ENCODE measurements at places on chromosomes 2 and 18. TPM values are rescaled to one million over a fixed set of nuclear protein-coding genes. Genes with fewer than 3 reads are reported as not detected.

GRCh38 chr2:64681479-64681967 lies 27.8 kb upstream of the SERTAD2 start:
- H3K36me3 ChIP-seq = no peaks in the 10 kb centered on the region
- no peak overlapping the region for H3K27ac ChIP-seq
- no peaks in the 10 kb centered on the region for H3K27me3 ChIP-seq
- no peak overlapping the region for H3K4me3 ChIP-seq

The TUBA4B gene
- total RNA-seq = not detected

- H3K27ac ChIP-seq = no peak overlapping the region
- no peaks in the 10 kb centered on the region for H3K27me3 ChIP-seq
- no peaks in the 10 kb centered on the region for H3K4me1 ChIP-seq
- H3K4me3 ChIP-seq = no peak overlapping the region
- H3K36me3 ChIP-seq = no peaks in the 10 kb centered on the region
These were observed 780.4 kb upstream of the NRXN1 start for GRCh38 chr2:51812138-51812866.

- H3K4me3 ChIP-seq = no peak overlapping the region
- no peak for DNase-seq
- peaks cover 12% of the 10 kb centered on the region for H3K4me1 ChIP-seq
- H3K27ac ChIP-seq = no peak overlapping the region
- H3K27me3 ChIP-seq = no peaks in the 10 kb centered on the region
- H3K36me3 ChIP-seq = no peaks in the 10 kb centered on the region
These were observed 100.3 kb upstream of the NEDD4L start for GRCh38 chr18:57943723-57944122.

DNA sequence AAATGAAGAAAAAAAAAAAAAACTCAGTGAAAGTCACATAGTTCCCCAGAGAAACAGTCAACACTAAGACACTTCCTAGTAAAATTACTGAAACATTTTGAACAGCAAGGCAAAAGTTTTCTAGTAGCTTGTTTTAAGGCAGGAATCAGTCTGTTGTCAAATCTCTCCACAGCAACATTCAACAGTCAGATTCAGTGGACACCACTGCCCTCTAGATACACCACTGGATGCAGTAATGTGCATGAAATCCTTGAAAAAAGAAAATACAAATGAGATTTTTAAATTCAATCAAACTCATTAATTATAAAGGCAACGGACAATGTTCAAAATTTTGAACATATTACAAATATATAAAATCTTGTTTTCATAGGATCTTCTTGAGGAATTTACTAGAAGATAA lies 46.4 kb downstream of the GRB14 start:
- no peak overlapping the region for H3K27ac ChIP-seq
- H3K27me3 ChIP-seq = no peaks in the 10 kb centered on the region
- H3K36me3 ChIP-seq = no peaks in the 10 kb centered on the region
- H3K4me1 ChIP-seq = no peaks in the 10 kb centered on the region
- DNase-seq = no peak

The VIL1 gene
- total RNA-seq = not detected

The SPEG gene
- total RNA-seq = 92.9 TPM

DNA sequence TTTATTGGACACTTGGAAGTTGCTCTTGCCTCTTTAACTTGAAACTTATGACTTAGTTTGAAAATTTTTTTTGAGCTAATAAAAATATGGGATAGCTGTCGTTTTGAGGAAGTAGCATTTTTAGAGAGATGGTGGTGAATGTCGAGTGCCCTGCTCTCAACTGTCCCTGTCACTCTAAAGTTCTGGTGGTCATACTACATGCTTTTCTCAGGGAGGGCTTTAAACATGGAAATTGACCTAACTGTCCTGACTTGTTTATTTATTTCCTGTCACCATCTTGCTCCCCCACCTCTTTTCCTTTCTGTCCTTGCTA lies 16.0 kb downstream of the CEP192 start:
- H3K27me3 ChIP-seq = no peaks in the 10 kb centered on the region
- DNase-seq = no peak
- H3K4me1 ChIP-seq = peaks cover 2% of the 10 kb centered on the region
- no peaks in the 10 kb centered on the region for H3K36me3 ChIP-seq
- no peak overlapping the region for H3K4me3 ChIP-seq

The FBXO48 gene
- total RNA-seq = 0.81 TPM

The HOXD10 gene
- not detected for total RNA-seq

DNA sequence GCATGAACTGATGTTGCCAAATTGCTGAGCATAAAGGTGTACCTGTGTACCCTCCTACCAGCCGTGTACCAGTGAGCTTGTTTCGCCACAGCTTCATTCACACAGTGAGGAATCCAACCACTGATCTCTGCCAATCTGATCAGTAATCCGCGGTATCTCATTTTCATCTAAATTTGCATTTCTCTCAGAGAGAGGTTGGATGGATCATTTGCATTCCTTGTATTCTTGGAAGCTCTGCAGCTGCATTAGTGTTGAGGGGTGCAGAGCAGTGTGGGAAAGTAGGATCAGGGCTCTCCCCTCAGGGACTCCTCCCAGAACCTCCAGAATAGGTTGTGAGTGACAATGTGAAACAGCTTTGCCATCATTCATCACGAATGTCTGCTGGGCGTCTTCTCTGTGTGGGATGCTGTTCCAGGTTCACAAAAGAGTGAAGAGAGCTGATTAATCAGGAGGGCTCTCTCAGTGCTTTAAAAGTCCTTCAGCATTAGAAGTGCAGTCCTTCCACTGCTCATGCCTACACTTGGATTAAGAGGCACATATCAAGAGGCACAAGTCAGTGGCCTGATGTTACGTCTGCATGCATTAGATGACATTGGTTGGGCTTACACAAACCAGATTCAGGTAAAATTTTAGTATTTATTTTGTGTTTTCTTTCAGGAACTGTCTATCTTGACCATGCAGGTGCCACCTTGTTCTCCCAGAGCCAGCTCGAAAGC lies 7.5 kb downstream of the MOCOS start:
- H3K4me1 ChIP-seq = no peaks in the 10 kb centered on the region
- no peak overlapping the region for H3K4me3 ChIP-seq
- H3K27me3 ChIP-seq = peaks cover 2% of the 10 kb centered on the region
- H3K36me3 ChIP-seq = peaks cover 3% of the 10 kb centered on the region
- DNase-seq = no peak

The TMEFF2 gene
- total RNA-seq = 23.9 TPM

DNA sequence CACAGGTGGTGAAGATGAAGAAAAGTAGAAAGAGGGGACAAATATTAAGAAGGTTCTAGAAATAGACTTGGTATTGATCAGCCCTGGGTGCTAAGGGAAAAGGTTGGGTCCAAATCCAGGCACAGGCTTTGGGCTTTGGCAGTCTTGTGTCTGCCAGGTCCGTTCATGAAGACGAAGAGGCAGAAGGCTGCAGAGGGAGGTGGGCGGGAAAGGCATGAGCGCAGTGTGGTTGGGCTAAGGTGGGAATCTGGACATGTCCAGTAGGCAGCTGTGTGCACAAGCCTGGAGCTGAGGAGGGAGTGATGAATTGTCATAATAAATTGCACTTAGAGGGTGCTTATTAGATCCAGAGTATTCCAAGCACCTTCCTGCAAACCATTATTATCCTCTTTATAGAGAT lies 105.7 kb upstream of the TEX51 start:
- no peak for DNase-seq
- peaks cover 3% of the 10 kb centered on the region for H3K27me3 ChIP-seq
- no peak overlapping the region for H3K4me3 ChIP-seq

Data from glutamatergic neuron (in vitro differentiated cells).